ENCODE measurements at places on chromosomes 12 and 14.

DNA sequence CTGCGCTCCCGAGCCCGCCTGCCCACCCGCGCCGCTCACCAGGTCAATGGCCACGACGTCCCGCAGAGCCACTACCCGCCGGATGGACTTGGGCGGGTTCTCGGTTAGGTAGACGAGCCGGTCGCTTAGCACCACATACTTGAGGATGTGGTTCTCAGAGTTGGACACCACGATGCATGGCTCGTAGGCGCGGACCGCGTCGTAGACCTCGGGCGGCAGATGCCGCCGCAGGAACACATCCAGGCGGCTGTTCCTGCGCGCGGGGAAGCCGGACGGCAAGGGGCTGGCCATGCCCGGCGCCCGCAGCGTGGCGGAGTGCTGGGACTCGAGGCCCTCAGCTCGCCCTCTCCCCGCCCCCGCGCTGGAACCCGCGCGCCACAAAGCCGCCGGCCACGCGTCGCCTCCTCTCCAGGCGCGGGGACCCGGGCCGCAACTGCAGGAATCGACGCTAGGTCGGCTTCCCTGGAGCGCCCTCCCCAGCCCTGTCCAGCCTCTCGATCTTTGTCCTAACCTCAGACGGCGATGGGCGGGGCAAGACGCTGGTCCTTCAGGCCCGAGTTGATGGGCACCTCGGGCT is at the start of gene C12orf56:
TSS of gene C12orf56 (minus strand) at position 484 of the 577 bp plus-strand sequence. CDS start at position 291, 193 bp downstream.
- no peak for DNase-seq

DNA sequence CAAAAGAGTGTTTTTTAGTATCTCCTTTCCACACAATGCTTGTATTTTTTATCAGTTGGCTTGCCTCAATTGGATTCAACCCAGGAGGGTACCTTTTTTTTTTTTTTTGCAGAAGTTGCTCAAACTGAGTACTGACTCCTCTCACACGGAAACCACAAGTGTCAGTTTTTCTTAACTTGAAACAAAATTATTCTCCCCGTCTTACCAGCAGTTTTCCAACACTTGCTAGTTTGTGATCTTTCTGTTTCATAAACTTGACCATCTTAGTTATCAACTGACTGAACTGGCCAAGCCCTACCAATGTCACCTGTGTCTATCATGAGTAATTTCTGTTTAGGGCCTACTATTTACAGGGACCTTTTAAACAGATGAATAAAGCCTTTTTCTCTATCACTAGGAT is 34.1 kb upstream of the ITPR2 start:
- DNase-seq: no peak

GRCh38 chr14:35117112-35117511 is 4.7 kb downstream of the PPP2R3C start:
- no peak for DNase-seq

- DNase-seq: no peak
Observed at GRCh38 chr12:46516933-46517578, 144.5 kb upstream of the SLC38A2 start.

DNA sequence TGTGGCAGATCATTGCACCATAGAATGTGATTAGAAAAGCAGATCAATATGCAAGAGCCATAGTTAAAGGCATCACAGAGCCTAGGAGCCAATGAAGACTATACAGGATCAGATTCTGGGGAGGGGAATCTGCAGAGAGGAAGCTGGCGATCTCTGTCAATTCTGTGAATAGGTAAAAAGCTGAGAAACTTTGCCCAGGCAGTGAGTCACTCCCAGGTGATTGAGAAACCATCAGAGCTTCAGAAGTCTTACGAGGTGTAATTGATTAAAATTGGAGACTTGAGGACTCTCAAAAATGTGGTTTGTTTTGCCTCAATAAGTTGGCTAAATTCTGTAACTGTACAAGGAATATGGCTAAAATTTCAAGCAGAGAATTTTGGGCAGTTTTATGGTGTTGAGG is 41.7 kb upstream of the TSPAN11 start:
- DNase-seq: no peak

DNA sequence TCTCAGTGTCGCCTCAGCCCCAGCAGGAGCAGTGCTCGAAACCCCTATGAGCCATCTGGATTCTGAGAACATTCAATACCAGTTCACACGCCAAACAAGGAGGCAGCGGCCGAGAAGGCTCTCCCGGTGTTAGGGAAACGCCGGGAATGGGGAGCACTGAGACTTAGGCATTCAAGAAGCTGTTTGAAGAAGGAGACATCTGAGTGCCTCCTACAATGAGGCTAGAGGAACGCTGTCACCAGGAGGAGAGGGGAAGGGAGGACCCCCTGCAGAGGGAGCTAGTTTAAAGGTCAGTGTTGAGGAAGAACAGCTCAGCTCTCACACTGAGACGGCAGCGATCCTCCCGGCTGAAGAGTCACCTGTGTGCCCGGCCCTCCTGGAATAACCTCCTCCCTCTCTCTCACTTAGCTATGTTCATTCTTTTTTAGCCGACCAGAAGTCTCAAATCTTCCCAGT is 69.9 kb downstream of the SERPINA3 start:
- no peak for DNase-seq

- DNase-seq: no peak
Observed at GRCh38 chr14:53953828-53954550, 2.6 kb downstream of the BMP4 start.

DNA sequence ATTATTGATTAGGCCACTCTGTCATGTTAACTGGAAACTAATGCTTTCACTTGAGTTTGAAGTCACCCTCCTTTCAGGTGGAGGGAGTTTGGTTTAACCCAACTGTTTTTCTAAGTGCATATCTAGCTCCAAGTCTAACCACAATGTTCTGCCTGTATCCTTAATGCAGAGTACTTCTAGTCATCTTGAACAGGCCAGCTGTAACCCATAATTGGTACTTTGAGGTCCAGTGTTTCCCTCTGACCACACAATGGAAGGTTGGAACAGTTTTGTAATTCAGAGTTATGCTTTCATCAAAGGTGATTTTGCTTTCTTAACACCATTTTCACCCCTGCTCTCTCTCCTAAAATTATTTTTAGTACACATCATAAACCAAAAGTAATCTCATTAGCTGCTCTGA is 237.2 kb upstream of the DCN start:
- DNase-seq: no peak

DNA sequence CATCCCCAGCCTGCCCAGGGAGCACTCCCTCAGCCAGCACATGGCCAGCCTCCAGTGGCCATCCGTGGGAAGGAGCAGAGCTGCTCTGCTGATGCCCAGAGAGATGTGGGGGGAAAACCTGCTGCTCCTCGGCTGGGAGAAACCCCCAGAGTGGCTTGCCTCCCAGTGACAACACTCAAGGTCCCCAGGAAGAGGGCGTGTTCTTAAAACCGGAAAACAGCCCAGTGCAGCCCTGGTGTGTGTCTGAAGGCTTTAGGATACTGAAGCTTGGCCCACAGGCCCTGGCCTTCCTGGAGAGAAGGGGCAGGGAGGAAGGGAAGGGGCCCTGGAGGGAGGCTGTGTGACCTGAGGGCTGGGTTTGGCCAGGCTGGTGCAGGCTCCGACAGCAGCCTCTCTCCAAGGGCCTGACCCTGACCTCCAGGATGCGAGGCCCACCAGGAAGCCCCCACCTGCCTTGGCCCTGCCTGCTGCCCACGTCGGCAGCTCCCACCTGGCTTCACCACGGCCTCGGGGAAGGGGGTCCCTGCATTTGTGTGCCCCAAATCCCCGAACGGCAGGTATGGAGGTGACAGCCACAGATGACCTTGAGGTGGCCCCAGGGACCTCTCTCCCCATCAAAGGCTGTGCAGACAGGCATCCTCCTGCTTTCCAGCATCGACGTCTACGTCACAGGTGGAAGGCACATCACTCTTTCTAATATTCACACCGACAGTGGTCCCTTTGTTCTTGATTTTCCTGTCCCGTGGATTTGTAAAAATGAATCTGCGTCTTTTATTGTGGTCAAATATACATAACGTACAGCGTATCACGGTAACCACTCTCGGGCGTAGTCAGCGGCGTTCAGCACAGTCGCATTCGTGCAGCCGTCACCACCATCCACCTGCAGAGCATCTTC is 190.0 kb upstream of the C14orf180 start:
- no peak for DNase-seq

GRCh38 chr14:76742966-76743365 is 18.3 kb upstream of the VASH1 start:
- no peak for DNase-seq

DNA sequence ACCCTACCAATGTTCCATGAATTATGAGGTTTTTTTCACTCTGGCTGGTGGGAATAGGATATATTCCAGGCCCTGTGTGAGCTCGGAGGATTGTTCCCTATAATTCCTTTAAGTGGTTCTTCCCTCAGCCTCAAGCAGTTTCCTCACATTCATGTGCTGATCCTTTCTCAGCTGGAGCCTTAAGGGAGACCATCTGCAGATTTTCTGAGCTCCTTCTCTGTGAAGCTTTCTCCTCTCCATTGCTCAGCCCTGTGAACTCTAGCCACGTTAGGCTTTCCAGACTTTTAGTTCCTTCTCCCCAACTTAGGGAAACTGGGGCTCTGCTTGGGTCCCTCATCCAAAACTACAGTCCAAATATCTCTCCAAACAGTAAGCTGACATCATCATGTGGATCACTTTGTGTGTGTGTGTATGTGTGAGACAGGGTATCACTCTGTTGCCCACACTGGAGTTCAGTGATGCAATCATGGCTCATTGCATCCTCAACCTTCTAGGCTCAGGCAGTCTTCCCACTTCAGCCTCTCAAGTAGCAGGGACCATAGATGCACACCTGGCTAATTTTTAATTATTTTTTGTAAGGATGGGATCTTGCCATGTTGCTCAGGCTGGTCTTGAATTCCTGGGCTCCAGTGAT is 219.5 kb upstream of the OTX2 start:
- no peak for DNase-seq

DNA sequence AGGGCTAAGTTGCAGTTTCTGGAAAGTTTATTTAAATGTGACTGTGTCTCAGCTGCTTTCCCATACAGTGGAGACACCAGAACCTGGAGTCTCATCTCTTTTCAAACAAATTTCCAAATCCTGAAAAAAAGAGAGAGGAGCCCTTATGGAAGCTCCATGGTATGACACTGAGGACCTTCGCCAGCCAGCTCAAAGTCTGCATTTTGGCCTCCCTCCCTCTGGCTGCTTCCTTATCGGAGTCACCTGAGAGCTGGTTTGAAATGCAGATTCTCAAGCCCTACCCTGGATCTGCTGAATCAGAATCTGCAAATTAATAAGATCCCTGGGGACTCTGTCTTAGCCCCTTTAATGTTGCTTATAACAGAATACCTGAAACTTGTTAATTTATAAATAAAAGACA is 21.7 kb upstream of the JDP2 start:
- DNase-seq: no peak

GRCh38 chr12:1566449-1567135 is 27.8 kb downstream of the FBXL14 start:
- DNase-seq: no peak

GRCh38 chr14:68283378-68284123 is 464.0 kb downstream of the RAD51B start:
- no peak for DNase-seq

- no peak for DNase-seq
Observed at GRCh38 chr12:59499774-59500173, 96.1 kb upstream of the SLC16A7 start.

GRCh38 chr14:100102156-100102785 is 37.0 kb downstream of the EVL start:
- no peak for DNase-seq

DNA sequence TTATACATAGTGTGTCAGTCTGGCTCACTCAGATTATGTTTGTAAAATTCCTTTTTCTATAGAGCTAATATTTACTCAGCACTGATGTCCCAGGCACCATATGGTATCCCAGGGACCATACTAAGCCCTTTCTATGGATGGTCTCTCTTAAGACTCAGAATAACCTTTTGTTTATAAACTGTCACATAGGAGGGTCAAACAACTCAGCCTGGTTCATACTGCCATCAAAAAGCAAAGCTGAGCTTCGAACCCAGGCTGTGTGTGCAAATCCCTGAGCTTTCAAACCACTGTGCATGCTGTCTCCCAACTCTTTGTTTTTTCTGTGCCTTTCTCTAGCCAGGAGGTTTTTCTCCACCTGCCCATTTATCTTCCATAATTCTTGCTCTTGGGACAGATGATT is 135.6 kb upstream of the ARHGAP5 start:
- DNase-seq: no peak

- DNase-seq: no peak
Observed at GRCh38 chr12:101713059-101713682, 15.7 kb downstream of the CHPT1 start.

DNA sequence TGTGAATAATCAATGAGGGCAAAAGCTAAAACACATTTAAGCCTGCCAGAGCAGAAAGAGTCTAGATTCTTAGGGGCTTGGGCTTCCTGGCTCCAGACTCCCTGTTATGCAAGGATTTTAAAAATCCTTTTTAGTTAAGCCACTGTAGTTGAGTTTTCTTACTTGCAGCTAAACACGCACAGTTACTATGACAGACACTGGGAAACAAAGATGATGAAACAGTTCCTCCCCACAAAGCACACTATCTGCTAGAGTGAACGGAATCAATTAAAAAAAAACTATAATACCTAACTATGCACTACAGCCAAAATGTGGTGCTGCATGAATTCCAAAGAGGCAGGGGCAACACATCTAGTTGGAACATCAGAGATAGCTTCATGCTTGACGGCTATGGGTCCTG is 28.2 kb downstream of the RPS6KA5 start:
- DNase-seq: no peak

GRCh38 chr12:8658346-8658745 is 4.3 kb downstream of the MFAP5 start:
- no peak for DNase-seq

- DNase-seq: no peak
Observed at GRCh38 chr14:104894331-104895206, 29.5 kb downstream of the CEP170B start.

DNA sequence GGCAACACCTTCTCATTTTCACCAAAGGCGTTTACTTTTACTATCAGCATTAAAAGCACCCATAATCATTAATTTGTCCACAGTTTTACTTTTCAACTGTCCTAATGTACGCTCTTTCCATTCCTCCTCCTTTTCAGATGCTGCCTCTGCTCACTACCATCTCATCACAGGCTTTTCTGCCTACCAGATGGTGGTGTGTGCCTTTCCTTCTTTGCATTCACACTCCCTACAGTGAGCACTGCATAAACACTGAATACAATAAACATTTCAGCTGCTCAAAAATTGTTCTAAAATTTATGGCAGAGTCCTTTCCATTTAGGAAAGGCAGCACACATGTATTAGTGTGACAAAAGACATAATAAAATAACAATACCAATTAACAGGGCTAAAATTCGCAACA is 435.7 kb downstream of the GXYLT1 start:
- DNase-seq: no peak

- no peak for DNase-seq
Observed at GRCh38 chr12:122238861-122239260, 13.0 kb upstream of the DIABLO start.

DNA sequence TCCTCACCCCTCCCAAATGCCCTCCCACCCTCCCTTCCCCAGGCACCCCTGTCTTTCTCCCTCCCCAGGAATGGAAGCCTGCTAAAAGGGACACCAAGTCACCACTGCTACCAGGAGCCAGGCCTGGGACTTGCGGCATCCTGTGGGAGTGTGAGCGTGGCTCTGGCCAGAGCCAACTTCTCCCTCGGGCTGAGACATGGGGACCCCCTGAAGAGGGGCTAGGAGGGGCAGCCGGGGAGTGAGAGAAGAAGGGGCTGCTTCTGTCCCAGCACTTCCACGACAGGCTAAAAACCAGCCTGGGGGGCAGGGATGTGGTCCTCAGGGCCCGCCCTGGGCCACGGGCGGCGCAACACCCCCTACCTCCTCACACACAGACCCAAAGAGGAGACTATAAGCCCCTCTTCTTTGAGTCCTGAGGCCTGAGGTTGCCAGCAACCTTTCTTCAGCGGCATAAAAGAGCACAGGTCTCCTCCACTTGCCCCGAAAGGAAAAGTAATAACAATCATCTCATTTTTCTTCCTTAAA is 278.9 kb downstream of the DPF3 start:
- no peak for DNase-seq

- DNase-seq: no peak
Observed at GRCh38 chr14:93691042-93691780, 97.1 kb downstream of the PRIMA1 start.
